Thyroid gland (tissue), 4 donors: ENCODE measurements at places on chromosomes 4 and X. TPM values are rescaled to one million over a fixed set of nuclear protein-coding genes. Genes with fewer than 3 reads are reported as not detected.

GRCh38 chr4:145870155-145871020, 68.2 kb downstream of the ZNF827 start:
- H3K4me1 ChIP-seq = peaks cover 30% of the 10 kb centered on the region
- DNase-seq = peak; percentile 19
- no peaks in the 10 kb centered on the region for H3K27me3 ChIP-seq
- no peak overlapping the region for H3K4me3 ChIP-seq
- H3K36me3 ChIP-seq = no peaks in the 10 kb centered on the region
- H3K27ac ChIP-seq = no peak overlapping the region

GRCh38 chr4:3122081-3122563, 47.6 kb downstream of the HTT start:
- H3K36me3 ChIP-seq = peaks cover 11% of the 10 kb centered on the region
- no peaks in the 10 kb centered on the region for H3K27me3 ChIP-seq

GRCh38 chrX:97849951-97850350, 966.2 kb downstream of the RPA4 start:
- no peak overlapping the region for H3K4me3 ChIP-seq
- H3K27ac ChIP-seq = no peak overlapping the region
- H3K4me1 ChIP-seq = no peaks in the 10 kb centered on the region
- no peak for DNase-seq
- H3K36me3 ChIP-seq = no peaks in the 10 kb centered on the region

The HAUS3 gene
- 13.0 TPM for total RNA-seq
